ENCODE measurements at places on chromosomes 6 and 20.

- DNase-seq: peak; percentile 91
Measured at GRCh38 chr6:52538252-52538900, 38.5 kb downstream of the TRAM2 start.

DNA sequence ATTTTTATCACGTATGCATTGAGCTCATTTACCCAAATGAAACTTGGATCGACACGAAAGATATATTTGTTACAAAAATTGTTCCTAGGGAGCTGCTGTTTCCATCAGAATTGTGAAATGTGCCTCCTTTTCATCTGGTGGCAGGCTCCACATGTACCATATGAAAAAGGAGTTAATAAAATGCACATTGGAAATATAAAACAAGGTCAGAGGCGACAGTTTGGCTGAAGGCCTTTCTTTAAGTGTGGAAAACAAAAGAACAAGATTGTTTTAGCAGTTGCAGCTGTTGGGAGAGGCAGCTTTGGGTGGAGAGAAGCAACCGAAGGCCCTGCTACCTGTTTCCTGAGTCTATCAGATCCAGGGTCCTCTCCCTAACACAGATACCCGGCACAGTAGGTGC, 334.5 kb upstream of the NT5E start:
- DNase-seq: no peak

DNA sequence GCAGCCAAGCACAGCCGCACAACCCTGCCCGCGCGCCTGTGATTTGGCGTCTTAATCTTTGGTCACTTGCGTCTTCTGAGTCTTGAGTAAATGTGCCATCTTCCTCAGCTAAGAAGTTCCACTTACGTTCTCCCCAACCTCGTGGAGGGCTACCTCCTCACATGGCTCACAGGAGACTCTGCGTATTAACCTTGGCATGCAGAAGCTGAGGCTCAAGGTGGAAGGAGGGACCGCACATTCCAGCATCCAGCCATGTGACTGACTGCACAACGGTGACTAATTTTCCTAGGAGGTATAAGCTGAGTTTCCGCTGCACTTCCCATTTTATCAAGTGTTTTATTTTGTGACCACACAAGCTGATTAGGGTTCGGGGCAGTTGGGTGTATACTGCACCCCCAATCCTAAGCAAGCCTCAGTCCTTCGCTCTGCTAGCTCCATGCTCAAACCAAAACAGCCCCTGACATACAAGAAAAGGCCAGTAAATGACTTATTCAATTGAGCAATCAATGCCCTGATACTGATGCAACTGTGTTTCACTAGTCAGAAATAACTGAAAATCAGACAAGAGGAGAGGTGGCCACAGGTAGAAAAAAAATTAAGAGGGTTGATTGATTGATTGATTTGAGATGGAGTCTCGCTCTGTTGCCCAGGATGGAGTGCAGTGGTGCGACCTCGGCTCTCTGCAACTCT, 7.0 kb downstream of the BEND3 start:
- no peak for DNase-seq

DNA sequence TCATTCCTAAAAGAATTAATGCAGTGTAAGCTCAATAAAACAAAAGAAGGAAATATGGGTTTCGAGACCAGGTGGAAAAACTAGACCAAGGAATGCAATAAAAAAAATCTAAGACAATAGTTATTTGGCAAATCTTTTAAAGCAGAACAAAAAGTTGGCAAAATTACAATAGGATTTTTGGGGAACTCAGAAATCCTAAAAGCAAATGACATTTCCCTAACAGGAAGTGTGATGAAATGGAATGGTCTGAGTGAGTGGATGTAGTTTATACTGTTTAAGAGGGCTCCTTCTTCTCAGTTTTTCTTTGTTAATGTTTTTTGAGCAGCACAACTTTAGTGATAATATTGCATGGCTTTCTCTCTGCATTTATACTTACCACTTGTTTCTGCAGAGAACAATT, 190.0 kb downstream of the PLCB4 start:
- no peak for DNase-seq

GRCh38 chr6:6682225-6682624, 93.7 kb downstream of the LY86 start:
- DNase-seq: no peak

DNA sequence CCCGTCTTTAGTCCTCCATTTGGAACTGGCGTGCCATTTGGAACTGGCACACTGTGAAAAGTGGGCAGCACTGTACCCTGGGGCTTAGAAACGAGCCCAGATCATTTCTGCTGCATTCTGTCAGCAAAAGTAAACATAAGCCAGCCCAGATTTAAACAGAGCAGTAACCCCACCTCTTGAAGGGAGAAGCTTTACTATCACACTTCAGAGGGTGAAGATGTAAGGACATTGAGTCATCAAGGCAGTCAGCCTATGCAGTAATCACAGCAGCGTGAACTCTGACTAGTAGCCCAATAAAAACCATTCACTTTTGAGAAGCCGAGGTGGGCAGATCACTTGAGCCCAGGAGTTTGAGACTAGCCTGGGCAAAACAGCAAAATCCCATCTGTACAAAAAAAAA, 216.9 kb downstream of the EYA2 start:
- DNase-seq: no peak

GRCh38 chr6:56742122-56742791, 99.6 kb upstream of the DST start:
- no peak for DNase-seq

- DNase-seq: no peak
Measured at GRCh38 chr20:24597051-24597450, 127.6 kb downstream of the SYNDIG1 start.

DNA sequence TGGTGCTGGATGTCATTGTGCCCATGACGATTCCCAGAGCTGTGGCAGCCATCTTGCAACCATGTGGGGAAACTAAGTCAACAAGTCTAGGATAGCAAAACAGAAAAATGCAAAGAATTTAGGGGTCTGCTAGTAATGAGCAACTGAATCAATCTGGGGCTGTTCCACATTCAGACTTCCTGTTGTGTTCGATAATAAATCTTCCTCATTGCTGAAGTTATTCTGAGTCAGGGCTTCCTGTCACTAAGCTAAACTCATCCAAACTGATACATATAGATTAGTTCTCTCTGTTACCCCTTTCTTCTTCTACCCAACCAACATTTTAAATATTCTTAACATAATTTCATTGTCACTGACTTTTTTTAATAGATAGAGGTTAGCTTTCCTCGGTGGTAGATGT, 205.9 kb downstream of the HACE1 start:
- DNase-seq: peak; percentile 59

DNA sequence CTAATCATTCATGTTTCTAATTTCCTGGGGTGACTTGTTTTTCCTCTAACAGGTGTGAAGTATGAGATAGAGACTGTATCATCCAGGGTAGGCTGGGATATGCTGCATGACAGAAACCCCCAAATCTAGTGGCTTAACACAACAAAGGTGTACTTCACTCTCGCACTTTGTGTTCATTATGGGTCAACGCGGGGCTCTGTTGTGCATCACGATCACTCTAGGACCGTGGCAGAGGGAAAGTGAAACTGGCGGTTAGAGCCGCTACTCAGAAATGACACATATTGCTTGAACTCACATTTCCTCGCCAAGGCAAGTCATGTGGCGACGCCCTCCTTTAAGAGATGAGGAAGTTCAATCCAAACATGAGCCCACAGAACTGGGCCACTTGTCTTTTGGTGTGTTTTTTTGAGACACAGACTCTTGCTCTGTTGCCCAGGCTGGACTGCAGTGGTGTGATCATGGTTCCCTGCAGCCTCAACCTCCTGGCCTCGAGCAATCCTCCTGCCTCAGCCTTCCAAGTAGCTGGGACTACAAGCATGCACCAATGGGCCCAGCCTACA, 41.3 kb downstream of the PCNA start:
- DNase-seq: no peak

DNA sequence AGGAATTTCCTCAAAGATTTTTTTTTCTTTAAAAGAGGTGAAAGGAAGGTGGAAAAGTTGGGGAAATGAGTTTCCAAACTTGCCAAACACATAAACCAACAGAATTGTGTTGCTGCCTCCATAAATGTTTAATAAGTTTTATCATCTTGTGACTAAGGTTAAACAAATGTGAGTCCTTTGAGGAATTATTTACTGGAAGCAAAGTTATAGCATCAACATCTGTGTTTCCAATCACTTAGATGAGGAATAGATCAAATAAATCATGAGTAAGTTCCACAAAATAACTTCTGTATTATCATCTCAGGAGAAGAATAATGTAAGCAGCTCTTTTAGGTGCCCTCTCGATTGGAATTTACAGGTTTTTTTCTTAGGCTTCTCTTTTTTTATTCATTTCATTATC, 20.5 kb downstream of the TSHZ2 start:
- DNase-seq: no peak

DNA sequence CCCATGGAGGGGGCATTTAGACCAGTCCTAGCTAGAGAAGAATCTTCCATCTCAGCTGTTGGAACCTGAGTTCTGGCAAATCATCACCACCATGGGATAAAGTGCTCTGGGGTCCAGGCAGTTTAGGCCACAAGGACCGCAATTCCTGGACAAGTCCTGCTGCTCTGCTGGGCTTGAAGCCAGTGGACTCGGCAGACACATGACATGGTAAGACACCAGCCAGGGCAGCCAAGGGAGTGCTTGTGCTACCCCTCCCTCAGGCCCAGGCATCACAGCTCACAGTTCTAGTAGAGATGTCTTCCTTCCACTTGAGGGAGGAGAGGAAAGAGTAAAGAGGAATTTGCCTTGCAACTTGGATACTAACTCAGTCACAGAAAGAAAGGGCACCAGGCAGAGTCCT, 246.0 kb downstream of the EYA4 start:
- DNase-seq: no peak

DNA sequence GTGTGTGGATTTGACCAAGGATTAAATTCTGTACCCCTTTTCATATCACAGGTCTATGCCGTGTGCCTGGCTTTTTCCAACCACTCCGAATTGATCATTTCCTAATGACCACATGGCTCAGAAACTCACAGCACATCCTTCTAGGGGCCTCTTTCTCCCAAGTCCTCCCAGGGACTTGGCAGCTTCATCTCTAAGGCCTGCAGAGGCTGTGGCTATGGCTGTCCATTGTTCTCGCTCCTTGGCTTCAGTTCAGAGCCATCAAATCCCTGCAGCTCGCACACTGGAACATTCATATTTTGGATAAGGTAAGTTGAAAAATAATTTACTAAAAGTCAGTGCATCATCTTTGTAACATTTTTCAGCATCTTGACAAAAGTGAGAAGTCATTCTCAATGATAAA, 497.2 kb upstream of the CDH4 start:
- no peak for DNase-seq

DNA sequence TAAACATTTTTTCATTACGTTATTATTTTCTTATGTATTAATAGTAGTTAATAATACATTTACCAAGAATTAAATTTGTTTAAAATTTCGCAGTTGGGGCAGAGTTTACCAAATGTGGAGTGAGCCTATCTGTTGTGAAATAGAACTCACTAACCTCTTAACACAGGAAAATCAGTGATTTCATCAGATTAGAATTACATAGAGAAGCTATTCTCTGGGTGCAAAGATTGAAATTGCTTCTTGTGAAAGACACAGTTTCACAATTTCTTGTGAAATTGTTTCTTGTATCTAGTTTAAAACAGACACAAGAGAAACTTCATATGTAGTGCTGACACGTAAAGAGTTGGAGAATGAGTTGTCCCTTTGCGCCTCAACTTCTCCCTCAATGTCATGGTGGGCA, 69.4 kb upstream of the PRL start:
- peak; percentile 48 for DNase-seq

- DNase-seq: peak; percentile 71
Measured at GRCh38 chr6:44096612-44097011, 30.6 kb downstream of the MRPL14 start.

GRCh38 chr6:131924881-131925474, 26.2 kb downstream of the CCN2 start:
- DNase-seq: peak; percentile 70

- DNase-seq: no peak
Measured at GRCh38 chr6:84685983-84686584, 78.3 kb downstream of the TBX18 start.

GRCh38 chr20:47540443-47541354, 39.0 kb downstream of the NCOA3 start:
- no peak for DNase-seq

GRCh38 chr20:51334609-51335008, 207.9 kb downstream of the NFATC2 start:
- DNase-seq: no peak

DNA sequence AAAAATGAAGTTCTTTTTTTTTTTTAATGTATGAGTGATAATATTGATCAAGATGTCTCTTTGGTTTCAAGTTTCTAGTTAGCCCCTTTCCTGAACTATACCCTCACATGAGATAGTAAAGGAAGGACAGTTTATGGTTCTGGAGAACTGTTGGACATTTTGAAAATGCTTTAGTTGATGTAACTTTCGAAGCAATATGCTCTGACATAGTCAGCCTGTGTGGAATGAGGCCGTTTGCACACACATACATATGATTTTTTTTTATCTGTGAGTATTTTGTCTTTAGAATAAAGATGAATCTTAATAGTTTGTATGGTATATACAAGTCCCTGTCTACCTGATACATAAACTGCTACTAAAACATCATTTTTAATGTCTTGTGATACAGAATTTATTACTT, 177.0 kb downstream of the ARID1B start:
- DNase-seq: peak; percentile 43

DNA sequence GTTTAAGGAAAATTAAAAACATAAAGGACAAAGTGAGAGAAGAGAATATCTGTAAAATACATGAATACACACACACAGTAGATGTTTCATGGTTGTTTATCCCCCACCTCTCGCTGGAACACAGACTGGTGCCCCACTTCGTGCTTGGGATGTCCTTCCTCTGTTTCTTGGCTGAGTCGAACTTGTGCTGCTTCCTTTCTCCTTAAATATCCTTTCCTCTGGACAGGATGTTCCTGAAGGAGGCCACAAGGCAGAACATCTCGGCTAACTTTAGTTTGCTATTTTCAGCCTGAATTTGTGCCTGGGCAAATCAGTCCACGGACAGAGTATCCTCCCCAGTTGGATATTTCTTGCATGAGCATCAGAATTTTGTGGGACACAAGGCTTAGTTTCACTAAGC, 54.7 kb upstream of the ZMYND8 start:
- DNase-seq: no peak

DNA sequence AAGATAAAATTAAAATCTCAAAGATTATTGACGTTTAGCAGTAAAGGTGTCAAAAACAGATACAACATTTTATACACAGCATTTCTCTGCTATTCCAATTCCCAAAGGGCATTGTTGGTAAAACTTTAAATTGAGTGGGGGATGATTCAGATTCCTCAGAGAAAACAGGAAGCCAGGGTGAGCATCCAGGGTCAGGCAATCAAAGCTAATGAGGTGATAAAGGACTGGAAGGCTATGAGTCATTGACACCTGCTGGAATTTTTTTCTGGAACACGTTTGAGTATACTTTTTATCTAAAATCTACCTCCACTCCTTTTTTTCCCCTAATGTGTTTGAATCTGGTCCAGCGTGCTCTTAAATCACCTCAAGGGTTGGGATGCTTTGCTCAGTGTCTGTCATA, 52.2 kb downstream of the FKBP1C start:
- DNase-seq: no peak

GRCh38 chr6:106138151-106138550, 52.0 kb downstream of the PRDM1 start:
- no peak for DNase-seq

All from fibroblast of upper back skin (primary cell).